ENCODE measurements at places on chromosomes 6 and 20.

- no peak for DNase-seq
Observed at GRCh38 chr6:63685446-63686379, 50.1 kb downstream of the PHF3 start.

- DNase-seq, result no peak
Observed at GRCh38 chr20:48236000-48236970, 451.0 kb upstream of the SULF2 start.

DNA sequence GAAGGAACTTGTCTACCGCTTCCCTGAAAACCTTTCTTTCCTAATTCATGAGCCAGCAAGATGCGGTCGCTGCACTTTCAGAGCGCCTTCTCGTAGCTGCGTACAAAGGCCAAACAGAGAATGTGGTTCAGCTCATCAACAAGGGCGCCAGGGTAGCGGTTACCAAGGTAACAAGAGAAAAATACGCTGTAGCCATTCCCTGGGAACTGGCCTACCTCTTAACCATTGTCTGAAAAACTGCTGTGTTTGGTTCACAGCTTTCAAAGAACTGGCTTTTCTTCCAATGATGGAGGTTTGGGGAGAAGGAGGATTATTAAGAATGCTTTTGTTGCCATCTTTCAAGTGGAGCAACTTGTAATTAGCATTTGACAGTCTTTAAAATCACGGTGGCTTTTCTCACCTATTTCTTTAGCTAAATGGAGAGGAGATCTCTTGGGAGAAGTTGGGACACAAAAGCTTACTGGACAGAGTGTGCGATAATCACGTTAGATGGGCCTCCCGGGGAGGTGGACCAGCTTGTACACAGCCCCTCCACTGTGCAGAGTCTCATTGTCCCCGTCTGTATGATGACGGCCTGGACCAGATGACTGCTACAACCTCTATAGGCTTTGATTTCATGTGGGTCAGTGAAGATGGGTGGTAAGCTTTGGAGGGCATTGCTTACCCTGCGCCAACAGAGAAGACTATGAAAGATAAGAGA is 71.5 kb downstream of the LYRM2 start:
- DNase-seq, result no peak

- DNase-seq, result no peak
Observed at GRCh38 chr6:97288188-97288587, 5.2 kb upstream of the MMS22L start.

DNA sequence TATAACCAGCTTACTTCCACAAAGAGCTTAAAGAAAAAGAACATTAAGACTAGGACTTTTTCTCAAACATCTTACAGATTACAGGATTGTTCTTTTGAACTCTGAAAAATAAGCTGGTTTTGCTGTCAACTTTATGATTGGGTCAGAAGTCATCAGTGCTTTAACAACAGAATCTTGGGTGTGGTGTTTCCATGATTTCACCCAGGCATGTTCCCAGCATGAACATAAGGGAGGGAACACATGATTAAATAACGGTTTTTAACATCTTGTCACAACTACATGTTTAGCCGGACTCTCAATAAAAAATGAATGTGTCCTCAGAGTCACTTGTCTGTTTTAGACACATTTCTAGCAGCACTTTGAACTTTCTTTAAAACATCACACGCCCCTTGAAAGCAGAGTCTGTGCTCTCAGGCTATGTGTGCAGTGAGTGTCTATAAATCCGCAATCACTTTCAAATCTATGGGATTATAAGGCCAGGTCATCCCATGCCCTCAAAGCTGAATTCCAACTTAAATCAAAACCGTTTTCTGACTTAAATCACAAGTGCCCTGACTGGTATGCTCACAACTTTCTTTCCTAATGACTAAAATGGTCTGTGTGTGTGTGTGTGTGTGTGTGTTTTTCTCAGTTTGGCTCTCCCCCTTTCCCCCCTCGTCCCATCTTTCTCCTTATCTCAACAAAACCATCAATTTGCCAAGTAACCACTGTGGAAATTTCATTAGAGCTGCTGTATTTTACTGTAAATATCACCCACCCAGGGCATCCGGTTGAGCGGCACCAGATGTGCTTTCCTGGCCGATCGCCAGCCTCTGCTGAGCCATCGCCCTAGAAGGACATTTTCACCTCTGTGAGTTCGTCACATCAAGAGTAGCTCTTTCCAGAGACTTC is 216.8 kb upstream of the DTNBP1 start:
- DNase-seq, result peak; percentile 6

DNA sequence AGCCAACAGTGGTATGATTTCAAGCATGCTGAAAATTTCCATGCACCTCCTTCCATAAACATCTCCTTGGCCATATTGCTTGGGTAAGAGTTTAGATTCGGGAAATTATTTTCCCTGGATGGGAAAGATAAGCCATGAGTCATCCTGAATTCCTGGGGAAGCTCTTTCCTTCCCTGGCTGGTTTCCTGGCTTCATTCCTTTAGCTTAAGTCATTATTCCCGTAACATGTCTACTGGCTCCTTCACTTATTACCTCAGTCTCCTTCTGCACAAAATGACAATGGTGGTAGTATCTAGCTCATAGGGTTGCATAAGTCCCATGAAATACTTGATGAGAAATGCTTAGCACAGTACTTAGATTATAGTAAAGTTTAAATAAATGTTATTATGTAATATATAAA is 27.6 kb downstream of the TINAG start:
- DNase-seq, result no peak

DNA sequence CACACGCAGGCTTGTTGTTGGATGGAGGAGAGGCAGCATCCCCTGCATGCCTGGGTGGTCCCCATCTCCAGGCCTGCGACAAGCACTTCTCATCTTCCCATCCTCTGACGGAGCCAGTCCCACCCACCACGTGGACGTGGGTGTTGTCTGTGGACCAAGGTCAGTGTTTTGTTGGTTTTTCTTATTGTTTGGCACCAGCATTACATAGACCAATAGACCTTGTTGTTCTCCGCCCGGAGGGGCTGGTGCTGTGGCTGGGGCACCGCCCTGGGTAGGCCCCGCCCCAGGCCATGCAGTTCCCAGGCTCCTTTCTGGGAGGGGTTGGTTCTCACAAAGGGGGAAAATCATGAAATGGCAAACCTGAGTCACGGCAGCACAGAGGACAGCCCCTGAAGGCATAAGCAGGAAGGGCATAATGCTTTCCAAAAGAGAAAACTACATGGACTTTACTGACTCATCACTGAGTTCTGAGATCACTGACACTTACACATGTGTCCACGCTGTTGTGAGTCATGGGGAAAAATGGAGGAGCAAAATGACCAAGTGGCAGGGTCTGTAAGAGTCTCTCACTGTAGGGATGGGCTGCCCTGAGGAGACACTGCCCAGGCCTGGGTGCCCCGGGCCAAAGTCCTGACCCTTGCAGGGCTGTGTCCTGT is 90.8 kb downstream of the THBS2 start:
- no peak for DNase-seq

DNA sequence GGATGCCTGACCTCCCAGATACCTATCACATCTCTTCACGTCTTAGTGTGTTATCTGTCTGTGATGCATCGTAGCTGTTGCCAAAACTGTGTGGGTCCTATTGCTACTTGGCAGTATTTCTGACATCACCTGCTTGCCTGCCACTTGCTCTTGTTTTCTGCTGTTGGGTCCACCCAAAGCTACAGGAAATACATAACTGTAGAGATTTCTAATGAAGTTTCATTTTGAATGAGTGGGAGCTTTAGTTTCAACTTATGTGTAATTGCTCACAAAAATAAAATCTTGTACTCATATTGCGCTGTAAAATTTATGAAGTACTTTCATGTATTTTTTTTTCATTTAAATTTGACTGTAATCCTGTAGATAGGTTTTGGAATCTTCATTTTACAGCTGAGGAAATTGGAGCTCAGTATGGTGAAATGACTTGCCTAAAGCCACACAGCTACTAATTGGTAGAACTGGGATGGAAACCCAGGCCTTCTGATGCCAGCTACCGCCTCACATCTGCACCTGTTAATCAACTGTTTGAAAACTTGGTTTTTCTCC is 113.6 kb upstream of the MAN1A1 start:
- no peak for DNase-seq

DNA sequence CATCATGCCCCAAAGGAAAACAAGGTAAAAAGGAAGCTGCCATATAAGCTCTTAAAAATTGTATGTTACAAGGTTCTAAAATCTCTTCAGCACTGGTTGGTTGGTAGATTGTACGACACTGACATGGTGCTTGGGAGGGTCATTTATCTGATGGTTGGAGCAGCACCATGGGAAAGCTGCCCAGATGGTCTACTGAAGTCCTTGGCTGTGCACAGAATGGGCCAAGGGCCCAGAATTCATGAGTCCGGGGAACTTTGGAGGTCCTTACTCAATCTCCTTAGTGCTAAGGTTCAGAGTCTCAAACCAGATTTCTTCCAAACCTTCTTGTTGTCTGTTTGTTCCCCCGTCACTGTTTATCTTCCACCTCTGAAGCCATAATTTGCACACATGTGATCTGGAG is 314.4 kb downstream of the ESR1 start:
- DNase-seq, result no peak

DNA sequence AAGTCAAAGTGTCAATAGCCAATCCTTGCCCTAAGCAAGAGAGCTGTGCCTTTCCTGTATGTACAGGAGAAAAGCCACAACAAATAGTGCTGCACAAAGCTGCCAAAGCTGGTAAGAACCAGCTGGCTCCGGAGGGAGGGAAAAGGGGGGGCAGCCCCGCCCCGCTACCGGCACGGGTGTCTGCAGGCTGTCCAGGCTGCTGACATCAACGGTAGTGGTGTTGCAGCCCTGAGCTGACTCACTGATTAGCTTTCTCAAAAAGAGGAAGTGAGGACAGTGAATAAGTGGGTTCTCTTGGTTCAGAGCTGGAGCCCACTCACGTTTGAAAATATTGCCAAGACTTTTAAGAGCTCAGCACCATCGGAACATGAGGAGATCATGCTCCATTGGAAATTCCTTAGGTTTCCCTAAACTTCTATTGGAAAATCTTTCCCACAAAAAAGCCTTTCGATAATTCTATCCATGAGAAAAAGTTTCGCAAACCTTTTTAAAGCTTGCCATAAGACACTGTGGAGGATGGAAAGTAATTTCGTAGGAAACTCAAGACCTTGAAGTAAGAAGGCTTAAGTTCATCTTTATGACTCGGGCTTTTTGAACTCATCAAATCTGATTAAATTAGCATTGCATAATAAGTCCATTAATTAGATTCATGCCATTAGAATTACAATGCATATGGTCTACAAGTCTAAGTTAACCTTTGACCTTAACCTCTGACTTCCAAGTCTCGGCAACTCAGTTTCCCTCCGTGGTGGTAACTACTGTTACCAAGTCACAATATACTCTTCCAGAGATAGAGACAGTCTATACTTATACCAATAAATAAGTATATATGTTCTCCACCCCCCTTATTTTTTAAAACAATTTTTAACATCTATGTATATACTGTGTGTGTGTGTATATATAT is 67.0 kb downstream of the TNFRSF21 start:
- DNase-seq, result no peak

GRCh38 chr6:20789162-20789561 is 254.9 kb downstream of the CDKAL1 start:
- DNase-seq, result no peak

GRCh38 chr6:33426590-33427511 is 7.0 kb downstream of the SYNGAP1 start:
- peak; percentile 46 for DNase-seq

DNA sequence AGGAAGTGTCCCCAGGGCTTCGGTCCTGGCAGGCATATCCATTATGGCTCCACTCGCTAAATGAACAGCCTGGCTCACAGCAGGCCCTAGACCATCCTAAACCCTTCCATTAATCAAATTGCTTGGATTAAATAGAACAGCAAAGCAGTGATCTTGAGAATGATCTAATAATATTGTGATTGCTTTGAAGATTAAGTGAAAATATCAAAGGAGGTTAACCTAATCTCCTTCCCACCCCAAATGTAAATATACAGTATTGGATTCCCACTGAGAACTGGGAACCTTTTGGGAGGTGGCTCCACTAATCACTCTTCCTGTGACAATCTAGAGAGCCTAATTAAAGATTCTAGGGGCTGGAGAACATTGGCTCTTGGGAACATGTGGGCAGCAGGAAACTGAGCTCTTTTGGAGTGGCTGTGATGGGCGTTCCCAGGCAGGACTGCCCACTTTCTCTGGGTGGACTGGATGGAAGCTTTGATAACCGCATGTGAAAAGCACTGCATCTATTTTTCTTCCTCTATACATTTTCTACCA is 68.3 kb upstream of the FRMD1 start:
- DNase-seq, result no peak

- peak; percentile 84 for DNase-seq
Observed at GRCh38 chr6:27902335-27903314, 9.6 kb downstream of the OR2B2 start.

DNA sequence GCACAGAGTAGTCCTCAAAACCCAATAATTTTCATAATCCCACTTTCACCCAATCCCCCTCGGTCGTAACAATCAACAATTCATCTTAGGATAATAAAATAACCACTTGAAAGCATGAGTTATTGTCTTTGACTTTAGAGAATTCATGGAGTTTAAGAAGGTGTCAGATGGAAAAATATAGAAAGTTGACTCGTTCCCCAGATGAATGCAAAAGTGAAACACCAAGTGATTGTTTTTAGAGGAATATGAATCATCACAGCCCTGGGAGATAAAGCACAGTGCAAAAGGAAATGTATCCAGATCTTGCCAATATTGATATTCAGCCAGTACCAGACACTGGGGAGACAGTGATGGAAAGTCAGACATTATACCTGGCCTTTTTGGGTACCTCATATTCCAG is 860.5 kb downstream of the DHX35 start:
- DNase-seq, result no peak

DNA sequence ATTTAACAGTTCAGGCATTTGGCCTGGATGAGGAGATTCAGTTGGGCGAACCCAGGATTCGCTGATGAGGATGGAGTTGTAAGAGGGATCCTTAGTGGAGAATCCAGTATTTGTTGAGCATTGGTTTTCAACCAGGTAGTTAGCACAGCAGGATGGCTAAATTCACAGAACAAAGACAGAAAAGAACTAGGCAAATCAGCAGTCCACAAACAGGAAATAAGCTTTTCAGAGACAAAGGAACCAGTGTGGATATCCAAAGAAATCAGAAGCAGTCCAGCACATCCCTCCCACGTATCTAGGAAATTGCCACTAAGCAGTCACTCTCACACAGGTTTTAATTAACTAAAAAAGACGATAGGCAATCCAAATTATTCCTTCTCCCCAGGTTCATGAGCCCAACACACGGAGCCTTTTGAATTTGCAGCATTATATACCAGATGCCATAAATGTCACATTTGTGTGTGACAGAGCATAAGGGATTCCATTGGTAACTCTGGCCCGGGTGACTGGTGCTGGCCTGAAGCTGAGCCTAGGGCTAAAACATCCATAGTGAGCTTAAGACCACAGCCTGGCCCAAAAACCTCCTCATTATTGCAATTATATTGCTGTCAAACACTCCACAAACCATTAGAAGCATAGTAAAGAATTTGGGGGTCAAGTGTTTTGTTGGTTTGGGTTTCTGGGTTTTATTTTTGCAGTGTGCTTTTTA is 131.5 kb downstream of the SOBP start:
- no peak for DNase-seq

- no peak for DNase-seq
Observed at GRCh38 chr20:57576617-57577550, 16.0 kb downstream of the PCK1 start.

GRCh38 chr6:87200469-87201175 is 45.3 kb downstream of the ZNF292 start:
- no peak for DNase-seq

GRCh38 chr6:137518386-137518983 is 24.3 kb upstream of the OLIG3 start:
- DNase-seq, result no peak

GRCh38 chr6:146980900-146981329 is 223.3 kb upstream of the STXBP5 start:
- no peak for DNase-seq
